ENCODE measurements at places on chromosomes 11 and 22.

GRCh38 chr11:102317768-102318103 lies 452 bp downstream of the BIRC3 start:
- DNase-seq = no peak

- DNase-seq = no peak
These were observed 27.6 kb upstream of the SLC35C1 start for GRCh38 chr11:45777127-45777969.

DNA sequence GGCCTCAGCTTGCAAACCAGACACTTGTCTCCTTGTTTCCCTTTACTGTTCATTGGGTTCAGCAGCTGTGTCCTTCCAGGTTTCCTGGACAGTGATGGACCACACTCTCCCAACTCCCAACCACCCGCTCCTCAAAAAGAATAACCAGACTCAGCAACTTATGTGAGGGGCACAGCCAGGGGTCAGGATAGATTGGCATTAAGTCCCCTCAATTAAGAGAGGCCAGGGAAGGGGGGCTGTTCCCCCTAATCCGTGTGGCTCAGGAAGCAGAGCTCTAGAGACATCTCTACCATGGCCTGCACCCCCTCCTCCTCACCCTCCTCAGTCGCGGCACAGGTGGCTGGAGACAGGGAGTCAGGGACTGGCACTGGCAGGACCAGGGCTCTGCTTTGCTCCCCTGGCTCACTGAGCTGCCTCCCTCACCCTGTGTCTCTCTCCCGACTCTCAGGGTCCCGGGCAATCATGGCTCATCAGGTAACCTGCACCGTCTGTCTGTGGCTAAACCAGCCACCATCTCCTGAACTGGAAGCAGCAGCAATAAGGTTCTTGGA lies 111.7 kb downstream of the ZNF280B start:
- no peak for DNase-seq

DNA sequence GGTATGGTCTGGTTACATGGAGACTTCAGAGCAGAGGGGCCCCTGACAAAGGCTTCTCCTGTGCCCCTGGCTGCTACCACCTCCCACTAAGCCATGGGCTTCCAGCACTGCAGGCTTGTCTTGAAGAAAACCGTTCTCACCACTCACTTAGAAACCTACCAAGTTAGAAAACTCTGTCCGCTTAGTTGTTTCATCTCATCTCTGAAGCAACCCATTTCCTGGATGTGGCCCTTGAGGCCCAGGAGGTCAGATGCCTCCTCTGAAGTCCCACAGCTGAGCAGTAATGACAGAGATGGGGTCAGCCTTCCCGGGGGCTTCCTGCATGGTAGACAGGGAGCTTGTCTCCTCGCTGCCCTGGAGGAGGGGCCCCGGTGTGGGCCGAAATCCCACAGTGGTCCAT lies 12.9 kb downstream of the CSF2RB start:
- DNase-seq = no peak

GRCh38 chr11:18063862-18064434 lies 17.9 kb upstream of the TPH1 start:
- no peak for DNase-seq

DNA sequence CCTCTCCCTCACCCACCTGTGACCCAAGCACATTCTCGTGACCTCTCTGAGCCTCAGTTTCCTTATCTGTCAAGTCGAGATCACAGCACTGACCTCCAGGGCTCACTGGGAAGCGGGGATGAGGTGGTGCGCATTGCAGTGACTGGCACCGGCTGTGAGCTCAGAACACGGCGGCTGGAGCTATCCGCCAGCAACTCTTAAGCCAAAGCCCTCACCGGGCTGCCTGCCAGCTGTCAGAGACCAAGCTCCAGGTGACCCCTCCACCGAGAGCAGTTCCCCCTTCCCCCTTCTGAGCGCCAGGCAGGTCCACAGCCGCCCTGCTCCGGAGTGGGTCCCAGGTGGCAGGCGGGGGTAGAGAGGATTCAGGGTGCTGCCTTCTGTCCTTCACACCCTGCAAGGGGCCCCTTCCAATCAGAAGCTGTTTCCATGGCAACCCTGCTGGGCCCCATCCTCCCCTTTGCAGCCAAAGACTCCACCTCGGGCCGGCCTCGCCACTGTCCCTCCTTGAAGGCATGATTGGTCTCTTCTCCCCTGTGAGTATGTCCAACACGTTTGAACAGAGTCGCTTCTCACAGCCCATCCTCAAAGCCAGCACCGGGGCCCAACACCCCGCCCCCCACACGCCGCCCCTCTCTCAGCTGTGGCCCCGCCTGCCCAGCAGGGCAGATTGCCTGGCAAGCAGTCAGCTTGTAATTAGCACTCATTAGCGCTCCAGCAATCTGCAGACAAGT lies 98.7 kb downstream of the WNT7B start:
- DNase-seq = no peak

All from A172 (cell line).